NT2/D1 (cell line): ENCODE measurements at places on chromosomes 6 and 20.

- no peak for DNase-seq
Measured at GRCh38 chr6:140434761-140435160, 1060.3 kb upstream of the CITED2 start.

DNA sequence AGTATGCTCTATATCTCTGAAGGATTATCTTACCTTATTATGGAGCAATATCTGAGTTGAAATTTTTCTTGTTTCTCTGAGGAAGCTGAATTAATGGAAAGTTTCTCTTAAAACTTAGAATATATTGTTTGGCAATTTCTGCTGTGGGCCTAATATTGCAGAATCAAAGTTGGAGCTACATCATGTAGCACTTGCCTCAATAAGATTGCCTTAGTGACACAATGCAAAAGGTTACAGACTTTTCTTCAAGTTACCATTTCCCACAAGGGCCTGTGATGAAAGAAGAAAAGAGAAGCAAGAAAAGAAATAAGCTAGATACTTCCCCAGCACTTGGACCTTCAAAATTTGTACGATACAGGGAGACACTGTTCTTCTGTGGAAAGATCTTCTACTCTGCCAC, 151.2 kb downstream of the SOBP start:
- DNase-seq: no peak

- no peak for DNase-seq
Measured at GRCh38 chr20:20931632-20932031, 174.5 kb downstream of the LINC00237 start.

DNA sequence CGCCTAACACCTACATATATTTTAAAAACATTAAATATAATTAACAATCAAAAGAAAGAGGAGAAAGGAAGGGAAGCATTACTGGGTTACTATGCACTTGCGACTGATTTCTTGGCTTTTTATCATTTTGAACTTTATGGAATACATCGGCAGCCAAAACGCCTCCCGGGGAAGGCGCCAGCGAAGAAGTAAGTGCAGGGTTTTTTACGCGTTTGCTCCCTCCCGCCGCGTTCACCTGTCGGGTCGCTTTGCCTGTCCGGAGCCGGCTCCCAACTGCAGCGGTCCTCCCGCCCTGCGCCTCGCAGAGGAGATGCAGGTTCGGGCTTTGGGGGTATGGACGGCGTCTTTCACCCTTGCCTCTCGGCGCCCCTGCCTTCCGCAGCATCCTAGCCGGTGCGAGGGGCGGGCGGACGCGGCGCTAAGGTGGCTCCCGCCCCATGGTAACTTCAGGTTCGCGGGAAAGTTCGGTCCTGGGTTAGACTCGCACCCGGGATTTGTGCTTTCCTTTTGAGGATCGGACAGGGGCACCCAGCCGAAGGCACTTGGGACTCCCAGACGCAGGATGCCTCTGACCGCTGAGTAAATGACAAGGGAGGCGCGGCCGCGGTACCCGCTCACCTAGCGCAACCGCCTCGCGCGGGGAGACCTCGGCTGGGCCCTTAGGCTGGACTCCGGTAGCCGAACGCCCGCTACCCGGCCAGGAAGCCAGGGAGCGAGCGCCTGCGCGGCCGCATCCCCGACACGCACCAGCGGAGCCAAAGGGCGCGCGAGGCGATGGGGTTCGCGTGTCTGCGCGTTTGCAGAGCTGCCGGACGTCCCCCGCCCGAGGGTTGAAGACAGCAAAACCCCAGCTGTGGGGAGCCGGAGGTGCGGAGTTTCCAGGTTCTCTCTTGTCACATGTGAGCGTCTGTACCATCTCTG, 891 bp downstream of the RSPO3 start:
- DNase-seq: no peak
